ENCODE measurements at places on chromosomes 5 and 9.

DNA sequence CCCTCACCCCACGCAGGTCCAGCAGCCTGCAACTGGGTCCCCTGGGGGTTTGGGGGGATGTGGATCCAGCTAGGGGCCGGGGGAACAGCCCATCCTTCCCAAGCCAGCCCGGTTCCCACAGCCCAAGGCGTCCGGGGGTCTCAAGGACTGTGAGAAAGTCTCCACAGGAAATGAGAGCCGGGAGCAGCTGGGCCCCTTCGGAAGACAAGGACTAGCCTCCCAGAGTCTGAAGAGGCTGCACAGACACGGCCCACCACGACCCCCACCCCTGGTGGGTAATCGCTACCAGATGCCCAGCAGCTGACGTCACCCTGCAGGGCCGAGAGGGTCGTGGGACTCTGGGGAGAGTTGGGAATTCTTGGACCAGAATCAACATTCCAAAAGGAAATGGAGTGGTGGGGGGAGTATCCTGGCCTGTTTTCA is 10.5 kb downstream of the SH2D3C start:
- no peak for DNase-seq

- DNase-seq = no peak
Measured at GRCh38 chr5:73390972-73391371, 57.6 kb downstream of the FOXD1 start.

GRCh38 chr5:168027007-168027406 is 264.4 kb upstream of the WWC1 start:
- DNase-seq = no peak

- DNase-seq = peak; percentile 80
Measured at GRCh38 chr5:154593071-154593470, 115.0 kb upstream of the HAND1 start.

DNA sequence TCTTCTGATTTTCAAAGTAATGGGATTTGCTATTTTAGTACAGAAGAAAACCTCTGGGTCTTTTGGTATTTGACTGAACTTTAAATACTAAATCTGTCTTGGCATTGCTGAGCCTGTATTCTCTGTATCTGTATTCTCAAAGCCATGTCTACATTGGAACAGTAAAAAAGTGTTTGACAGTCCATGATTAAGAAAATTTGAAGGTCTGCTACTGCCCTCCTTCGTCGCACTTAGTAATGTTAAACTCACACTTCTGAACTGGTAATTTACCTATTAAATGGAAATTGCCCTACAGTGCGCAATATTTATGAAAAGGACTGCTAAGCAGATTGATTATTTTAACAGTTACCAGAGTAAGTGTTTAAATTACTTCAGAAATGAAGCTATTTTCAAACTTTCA is 165.7 kb upstream of the SMC2 start:
- DNase-seq = no peak

All from MCF 10A (cell line).